Endothelial cell (in vitro differentiated cells): ENCODE measurements at places on chromosomes 3 and 15.
A peak's percentile ranks its signal among the peaks of the same experiment; 100 is the strongest.

- DNase-seq, result no peak
Measured at GRCh38 chr3:66502245-66502874, 1.5 kb upstream of the LRIG1 start.

- no peak for DNase-seq
Measured at GRCh38 chr3:174777813-174778212, 81.3 kb upstream of the NAALADL2 start.

DNA sequence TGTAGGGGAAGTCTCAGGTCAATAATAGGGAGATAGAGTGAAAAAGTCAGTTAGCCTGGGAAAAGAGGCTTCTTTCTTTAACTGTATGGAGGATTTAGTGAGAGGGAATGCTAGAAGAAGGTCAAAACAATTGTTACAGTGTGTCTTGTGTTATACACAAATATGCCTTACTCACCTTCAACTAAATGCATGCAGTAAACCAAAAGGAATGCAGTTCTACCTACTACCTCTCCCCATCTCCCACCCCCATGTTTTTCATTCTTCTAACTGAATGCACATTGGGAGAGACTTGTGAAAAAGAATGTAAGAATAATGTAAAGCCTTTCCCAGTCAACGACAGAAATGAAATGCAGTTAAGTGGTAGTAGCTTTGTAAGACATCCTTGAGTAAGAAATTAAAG is 33.8 kb downstream of the CCDC66 start:
- no peak for DNase-seq

GRCh38 chr15:92954578-92954977 is 54.5 kb downstream of the CHD2 start:
- DNase-seq, result no peak

- DNase-seq, result peak; percentile 53
Measured at GRCh38 chr3:100254168-100254777, 6.5 kb upstream of the TBC1D23 start.

DNA sequence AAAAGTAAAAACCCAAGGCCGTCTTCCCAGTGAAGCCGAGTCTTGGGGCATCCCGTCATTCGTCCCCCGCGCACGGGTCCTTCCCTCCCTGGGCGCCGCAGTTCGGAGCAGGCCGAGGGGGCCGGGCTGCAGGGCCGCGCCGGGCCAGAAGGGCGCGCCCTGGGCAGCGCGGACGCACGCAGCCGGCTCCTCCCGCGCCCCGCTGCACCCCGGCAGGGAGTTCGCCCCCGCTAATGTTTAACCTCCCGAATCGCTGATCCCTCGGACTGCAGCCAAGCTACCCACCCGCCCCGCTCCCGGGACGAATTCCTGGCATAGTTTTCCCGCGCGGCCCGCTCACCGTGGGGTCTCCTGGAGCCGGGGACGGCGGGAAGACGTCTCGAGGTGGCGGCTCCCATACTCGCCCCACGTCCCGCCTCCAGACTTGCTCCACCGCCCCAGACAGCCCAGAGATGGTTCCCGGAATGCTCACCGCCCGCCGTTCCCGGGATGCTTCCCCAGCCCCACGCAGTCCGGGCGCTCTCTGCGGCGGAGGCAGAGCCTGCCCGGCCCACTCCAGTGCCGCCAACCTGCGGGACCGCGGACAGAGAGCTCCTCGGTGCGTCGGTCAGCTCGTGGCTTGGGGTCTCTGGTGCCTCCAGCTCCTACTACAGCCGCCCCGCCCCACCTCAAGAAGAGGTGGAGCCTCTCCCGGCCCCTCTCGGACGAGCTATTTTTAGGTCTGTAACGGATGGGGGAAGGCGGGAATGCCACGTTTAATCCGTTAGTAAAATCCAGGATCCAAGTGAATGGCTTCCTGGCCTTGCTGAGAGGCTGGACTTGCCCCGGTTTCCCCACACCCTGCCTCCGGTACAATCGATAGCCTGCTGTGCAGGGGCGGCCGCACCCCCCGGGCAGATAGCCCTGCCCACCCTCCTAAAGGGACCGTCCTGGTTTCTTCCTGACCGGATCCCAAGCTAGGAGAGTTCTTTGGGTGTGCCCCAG is at the start of gene DZIP1L:
Gene DZIP1L, minus strand, starts transcription at position 621 of the 984 bp plus-strand sequence. CDS start 11,637 bp downstream, outside the sequence.
- peak; percentile 60 for DNase-seq

- no peak for DNase-seq
Measured at GRCh38 chr3:123750659-123751420, 133.3 kb downstream of the MYLK start.

- no peak for DNase-seq
Measured at GRCh38 chr3:172292422-172292821, 155.8 kb downstream of the GHSR start.

GRCh38 chr3:176935194-176935888 is 261.9 kb downstream of the TBL1XR1 start:
- no peak for DNase-seq

- no peak for DNase-seq
Measured at GRCh38 chr3:186121278-186121677, 12.4 kb upstream of the ETV5 start.

DNA sequence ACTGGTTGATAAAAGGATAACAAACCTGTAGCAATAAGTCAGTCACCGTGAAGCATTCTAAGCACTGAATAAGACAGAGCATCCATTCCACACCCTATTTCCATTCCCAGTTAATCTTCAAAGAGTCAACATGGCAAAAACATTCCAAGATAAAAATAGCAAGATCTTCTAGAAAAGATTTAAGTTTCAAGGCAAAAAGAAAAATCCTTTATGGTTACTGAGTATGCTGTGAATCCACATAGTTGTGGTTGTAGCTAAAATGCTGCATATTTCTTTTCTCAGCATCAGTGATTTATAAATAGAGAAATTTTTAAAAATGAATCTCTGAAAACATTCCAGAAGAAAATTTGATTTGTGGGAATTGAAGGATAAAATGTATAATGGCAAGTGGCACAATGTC is 21.1 kb downstream of the GAP43 start:
- no peak for DNase-seq

GRCh38 chr3:157129803-157130466 is 30.0 kb downstream of the CCNL1 start:
- DNase-seq, result peak; percentile 34

DNA sequence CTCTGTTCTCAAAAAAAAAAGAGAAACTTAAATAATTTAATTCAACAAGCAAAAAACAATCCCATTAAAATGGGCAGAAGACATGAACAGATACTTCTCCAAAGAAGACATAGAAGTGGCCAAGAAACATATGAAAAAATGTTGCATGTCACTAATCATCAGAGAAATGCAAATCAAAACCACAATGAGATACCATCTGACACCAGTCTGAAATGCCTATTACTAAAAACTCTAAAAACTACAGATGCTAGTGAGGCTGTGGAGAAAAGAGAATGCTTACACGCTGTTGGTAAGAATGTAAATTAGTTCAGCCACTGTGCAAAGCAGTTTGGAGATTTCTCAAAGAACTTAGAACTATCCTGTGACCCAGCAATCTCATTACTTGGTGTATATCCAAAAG is 382.9 kb downstream of the OTOL1 start:
- no peak for DNase-seq

DNA sequence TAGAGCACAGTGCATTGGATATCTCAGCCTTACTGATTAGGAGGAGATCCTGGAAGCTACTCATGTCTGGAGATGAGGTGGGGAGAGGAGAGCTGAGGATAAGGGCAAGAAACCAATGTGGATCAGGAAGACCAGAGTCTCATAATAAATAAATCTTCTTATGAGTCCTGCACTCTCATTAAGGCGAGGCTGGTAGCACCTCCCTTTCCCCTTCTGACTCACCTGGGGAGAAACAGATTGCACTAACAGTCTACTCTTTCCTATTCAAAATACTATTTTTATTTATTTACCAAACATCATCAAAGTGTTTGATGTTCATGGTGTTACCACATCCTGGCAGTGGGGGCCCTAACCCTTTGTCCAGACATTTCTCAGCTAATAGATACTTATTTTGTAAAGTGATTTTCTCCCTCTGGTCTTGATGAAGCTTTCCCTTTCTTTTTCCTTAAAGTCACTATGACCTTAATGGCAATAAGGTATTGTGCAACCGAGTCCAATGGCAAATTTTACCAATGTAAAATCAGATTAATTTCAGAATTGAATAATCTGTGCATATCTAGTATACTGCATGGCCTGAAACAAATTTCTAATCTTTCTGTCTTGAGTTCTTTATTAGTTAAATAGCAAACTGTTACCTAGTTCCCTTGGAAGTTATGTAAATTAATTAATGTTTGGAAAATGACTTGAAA is 81.1 kb downstream of the IQCH start:
- no peak for DNase-seq

GRCh38 chr15:27865926-27866325 is 233.2 kb downstream of the OCA2 start:
- DNase-seq, result no peak

DNA sequence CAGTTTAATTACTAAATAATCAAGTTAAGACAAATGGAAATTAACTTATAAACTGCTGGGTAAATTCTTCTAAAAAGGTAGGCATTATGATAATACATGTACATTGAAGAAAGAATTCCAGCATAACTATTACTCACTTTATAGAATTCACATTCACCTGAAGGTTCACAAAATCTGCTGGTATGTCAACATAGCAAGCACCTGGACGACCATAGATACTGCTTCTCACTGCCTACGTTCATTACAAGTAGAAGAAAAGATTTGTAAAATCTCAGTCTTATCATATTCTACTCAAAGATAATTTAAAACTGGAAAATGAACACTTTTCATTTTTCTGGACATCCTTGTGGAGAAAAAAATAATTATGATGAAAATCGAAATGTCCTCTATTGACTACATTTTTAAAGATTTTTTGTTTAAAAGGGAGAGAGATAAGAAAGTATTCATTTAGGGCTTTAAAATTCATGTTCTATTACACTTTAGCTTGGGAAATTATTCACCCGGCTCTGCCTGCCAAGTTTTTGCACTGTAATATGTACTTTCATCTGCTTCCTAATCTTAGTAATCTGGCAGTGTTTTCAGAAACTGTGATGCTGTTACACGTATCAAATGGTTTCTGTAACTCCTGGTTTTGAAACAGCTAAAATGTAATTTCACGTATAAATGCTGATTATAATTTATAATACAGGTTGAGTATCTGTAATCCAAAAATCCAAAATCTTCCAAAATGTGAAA is 16.1 kb downstream of the HACL1 start:
- no peak for DNase-seq

DNA sequence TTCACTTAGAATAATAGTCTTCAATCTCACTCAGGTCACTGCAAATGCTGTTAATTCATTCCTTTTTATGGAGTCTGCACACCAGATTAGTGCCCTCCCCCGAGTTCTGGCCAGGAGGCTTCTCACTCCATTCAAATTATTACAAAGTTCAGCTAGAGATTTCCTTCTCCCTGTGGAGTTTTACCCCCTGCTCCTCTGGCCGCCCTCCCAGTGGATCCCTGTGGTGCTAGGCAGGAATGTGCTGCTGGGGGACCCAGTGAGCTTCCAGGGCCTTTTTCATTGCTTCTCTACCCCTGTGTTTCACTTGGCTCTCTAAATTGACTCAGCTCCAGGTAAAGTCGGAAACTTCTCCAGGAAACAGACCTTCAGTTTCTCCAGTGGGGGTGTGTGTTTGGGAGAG is 42.7 kb upstream of the CD200R1L start:
- DNase-seq, result no peak

GRCh38 chr3:141122455-141123030 is 71.4 kb downstream of the SPSB4 start:
- DNase-seq, result no peak

- no peak for DNase-seq
Measured at GRCh38 chr3:54131890-54132289, 9.5 kb downstream of the CACNA2D3 start.

- DNase-seq, result no peak
Measured at GRCh38 chr15:53869044-53869805, 109.0 kb upstream of the UNC13C start.

DNA sequence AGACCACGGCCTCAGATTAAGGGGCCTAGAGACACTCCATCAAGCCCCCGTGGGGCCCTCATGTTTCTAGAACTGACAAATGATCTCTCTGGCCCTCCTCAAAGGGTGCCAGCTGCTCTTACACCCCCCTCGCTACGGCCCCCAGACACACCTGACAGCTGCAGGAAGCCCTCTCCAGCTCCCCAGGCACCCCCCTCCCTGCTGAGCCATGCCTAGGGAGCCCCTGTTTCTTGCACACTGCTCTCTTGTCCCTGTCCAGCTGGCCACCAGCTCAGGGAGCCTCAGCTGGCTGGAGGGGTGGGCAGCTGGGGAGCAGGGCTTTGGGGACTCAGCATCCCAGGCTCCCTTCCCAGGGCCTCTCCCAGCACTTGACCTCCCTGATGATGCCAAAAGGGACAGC is 14.8 kb downstream of the TNK2 start:
- DNase-seq, result no peak

DNA sequence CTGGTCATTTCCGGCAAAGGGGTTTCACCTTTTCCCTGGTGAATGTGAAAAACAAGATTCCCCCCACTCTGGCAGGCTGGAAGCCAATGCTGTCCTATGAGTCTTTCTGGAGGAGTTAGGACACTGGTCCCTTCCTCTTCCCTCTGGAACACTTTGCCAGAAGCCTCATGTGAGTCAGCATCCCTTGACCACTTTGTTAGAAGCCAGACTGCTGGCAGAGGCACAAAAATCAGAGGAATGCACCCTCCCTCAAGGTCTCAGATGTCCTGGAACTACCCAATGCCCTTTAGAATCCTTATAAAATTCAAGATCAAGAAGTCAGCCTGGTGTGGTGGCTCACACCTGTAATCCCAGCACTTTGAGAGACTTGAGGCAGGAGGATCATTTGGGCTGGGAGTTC is 26.6 kb downstream of the ITGB5 start:
- DNase-seq, result no peak

DNA sequence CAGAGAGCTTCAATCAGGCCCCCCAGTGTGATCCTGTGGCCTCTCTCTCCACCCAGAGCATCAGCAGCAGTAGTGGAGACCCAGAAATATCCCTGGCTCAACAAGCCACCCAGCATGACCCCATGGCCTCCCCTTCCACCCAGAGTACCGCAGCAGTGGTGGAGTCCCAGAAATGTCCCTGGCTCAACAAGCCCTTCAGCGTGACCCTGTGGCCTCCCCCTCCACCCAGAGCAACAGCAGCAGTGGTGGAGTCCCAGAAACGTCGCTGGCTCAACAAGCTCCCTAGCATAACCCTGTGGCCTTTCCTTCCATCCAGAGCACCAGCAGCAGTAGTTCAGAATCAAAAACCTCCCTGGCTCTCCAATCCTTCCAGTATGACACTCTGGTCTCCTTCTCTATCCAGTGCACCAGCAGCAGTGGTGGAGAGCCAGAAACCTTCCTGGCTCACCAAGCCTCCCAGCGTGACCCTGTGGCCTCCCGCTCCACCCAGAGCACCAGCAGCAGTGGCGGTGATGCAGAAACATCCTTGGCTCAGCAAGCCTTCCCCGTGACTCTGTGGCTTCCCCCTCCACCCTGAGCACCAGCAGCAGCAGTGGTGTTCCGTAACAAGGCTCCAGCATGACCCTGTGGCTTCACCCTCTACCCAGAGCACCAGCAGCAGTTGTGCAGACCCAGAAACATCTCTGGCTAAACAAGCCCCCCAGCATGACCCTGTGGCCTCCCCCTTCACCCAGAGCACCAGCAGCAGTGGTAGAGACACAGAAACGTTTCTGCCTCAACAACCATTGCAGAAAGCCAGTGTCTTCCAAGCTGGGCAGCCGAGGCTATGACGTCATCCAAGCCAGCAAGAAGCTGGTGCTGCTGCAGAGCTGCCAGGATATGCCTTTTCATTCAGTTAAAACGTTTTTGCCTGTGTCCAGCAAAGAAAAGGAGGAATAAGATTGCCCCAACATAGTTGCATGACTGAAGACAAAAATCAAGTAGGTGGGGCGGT is 61.3 kb upstream of the TAMM41 start:
- DNase-seq, result no peak

GRCh38 chr15:101613130-101614000 is 38.8 kb downstream of the TM2D3 start:
- no peak for DNase-seq
